Astrocyte (in vitro differentiated cells and primary cell): ENCODE measurements at places on chromosomes 11 and 22.
A peak's percentile ranks its signal among the peaks of the same experiment; 100 is the strongest.

GRCh38 chr11:115247361-115247760 lies 256.9 kb downstream of the CADM1 start:
- peak; percentile 97 for DNase-seq

DNA sequence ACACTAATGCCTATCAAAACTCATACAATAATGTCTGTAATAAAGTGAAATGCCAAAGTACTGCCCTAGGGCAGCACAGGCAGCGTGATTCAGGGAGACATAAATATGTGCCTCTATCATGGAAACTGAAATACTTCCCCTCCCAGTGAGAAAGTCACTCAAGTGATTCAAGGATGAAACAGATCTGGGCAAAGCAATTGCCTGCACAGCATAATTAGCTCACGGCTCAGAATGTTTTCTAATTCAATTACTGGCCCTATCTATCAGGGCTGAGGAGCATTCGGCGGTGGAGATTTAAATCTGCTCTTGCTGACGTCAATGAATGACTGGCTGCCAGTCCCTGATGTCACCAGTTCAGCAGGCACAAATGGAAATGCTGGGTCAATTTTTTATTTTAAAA lies 27.7 kb upstream of the PPP2R1B start:
- DNase-seq = peak; percentile 78

DNA sequence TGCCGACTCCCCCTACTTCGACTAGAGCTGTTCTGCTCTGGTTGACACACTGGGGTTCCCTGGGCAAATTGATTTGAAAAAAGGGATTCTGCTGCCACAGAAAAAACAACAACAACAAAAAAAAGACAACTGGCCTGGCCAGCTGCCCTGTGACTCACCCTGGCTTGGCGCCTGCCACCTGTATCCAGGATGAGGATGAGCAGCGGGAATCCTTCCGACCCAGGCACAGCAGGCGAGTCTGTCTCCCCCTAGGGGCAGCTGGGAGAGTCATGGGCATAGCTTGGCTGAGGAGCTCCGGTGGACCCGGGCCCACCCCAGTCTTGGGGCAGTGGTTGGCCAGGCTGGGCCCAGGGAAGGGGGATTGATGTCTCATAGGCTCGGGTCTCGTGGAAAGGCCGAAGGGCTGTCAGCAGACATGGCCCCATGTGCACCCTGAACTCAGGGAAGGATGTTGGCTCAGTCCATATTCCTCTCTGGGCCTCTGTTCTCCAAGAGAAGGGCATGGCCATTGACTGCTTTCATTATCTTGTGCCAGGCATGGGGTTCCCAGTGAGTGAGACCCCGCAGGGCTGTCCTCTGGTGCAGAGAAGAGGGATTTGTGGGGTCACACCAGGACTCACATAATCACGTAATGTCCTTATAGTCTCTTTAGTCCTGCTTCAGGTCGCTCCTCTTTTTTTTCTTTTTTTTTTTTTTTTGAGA lies 10.4 kb upstream of the SUN2 start:
- DNase-seq = no peak

DNA sequence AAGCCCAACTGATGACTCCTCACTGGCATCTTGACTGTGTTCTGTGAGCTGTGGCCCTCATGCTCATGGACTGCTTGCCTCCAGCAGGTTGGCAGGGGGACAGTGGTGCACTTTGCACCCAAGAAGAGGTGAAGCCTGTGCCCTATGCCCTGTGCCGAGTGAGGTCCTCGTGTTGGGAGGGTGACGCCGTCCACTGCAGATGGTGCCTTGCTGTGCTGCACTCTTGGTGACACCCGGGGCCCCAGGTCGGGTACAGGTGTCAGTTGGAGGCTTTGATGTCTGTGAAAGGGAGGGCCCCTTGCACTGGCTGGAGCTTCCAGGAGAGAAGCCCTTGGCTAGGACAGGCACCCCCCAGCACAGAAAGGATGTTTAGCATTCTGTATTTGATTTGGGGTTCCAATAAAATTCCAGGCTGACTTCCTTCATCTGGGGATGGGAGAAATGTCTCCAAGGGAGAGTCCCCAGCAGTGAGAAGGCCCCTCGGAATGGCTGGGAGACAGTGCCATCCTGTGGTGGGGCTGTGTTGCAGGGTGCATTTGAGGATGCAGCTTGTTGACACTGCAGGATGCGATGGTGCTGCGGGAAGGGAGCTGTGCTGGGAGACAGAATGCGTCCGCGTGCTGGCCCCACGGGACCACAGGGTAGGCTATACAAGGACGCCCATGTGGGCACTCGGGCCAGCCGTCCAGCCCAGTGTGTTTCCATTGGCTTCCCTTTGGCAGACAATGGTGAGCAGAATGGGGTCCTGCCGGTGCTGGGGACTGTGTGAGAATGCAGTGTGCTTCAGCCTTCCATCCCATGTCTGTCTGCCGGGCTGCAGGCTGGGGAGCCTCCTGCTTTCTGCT lies 2.5 kb upstream of the ZDHHC8 start:
- no peak for DNase-seq

DNA sequence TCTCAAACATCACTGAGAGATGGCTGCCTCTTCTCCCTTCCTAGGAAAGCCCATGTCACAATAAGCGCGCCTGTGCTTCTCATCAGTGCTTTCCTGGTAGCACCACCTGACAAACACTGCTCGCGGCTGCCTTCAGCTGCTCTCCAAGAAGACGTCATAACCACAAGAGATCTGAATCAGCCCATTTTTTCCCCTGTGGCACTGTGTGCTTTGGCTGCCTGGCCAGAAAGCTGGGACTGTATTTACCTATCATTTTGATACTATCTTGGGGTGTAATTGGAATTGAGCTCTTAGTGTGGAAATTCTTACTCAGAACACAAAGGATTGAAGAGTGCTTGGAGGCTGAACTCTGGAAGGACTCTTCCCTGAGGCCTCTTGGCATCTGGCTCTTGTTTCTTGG lies 50.3 kb upstream of the EHF start:
- peak; percentile 73 for DNase-seq

GRCh38 chr11:130029137-130029536 lies 26.5 kb upstream of the PRDM10 start:
- DNase-seq = no peak

- peak; percentile 37 for DNase-seq
Measured at GRCh38 chr11:132430429-132431062, 1060.1 kb downstream of the NTM start.

- DNase-seq = peak; percentile 8
Measured at GRCh38 chr11:38252620-38253019, 1654.6 kb upstream of the RAG2 start.

- no peak for DNase-seq
Measured at GRCh38 chr11:36456156-36456555, 53.9 kb downstream of the TRAF6 start.

- no peak for DNase-seq
Measured at GRCh38 chr11:59076876-59077571, 9.1 kb upstream of the GLYATL1B start.

DNA sequence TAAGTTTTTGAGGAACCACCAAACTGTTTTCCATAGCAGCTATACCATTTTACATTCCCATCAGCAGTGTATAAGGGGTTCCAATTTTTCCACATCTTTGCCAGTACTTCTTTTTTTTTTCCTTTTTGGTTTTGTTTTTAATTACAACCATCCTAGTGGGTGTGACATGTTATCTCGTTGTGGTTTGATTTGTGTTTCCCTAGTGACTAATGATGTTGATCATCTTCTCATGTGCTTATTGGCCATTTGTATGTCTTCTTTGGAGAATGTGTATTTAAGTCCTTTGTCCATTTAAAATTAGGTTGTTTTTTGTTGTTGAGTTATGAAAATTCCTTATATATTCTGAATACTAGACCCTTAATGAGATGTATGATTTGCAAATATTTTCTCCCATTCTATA lies 59.3 kb downstream of the STIM1 start:
- DNase-seq = no peak

DNA sequence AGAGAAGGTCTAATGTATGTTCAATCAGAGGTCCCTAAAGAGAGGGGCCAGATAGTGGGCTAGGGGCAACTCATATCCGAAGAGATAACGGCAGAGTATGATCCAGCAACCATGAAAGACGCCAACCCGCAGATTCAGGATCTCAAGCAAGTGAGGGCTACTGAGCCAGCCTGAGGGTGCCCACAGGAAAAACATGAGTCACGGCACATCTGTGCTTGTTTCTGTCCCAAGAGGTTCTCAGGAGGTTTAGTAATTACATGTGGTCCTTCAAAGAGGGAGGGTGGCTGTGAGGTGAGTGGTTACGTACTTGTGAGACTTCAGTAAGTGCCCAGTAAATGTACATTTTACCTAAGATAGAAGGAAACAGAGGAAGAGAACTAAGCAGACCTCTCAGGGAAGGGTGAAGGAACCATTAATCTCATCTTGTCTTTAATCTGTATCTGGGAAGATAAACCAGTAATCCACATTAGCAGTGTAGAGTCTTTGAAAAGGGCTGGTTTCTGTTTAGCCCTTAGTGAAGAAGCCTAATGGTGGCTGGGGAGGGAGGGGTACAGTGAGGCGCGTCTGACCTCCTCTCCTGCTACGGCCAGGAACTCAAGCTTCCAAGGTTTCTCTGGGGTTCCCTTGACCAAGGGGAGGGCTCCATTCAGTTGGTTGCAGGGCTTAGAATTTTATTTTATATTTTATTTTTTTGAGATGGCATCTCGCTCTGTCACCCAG lies 10.2 kb downstream of the SIRT3 start:
- peak; percentile 31 for DNase-seq

DNA sequence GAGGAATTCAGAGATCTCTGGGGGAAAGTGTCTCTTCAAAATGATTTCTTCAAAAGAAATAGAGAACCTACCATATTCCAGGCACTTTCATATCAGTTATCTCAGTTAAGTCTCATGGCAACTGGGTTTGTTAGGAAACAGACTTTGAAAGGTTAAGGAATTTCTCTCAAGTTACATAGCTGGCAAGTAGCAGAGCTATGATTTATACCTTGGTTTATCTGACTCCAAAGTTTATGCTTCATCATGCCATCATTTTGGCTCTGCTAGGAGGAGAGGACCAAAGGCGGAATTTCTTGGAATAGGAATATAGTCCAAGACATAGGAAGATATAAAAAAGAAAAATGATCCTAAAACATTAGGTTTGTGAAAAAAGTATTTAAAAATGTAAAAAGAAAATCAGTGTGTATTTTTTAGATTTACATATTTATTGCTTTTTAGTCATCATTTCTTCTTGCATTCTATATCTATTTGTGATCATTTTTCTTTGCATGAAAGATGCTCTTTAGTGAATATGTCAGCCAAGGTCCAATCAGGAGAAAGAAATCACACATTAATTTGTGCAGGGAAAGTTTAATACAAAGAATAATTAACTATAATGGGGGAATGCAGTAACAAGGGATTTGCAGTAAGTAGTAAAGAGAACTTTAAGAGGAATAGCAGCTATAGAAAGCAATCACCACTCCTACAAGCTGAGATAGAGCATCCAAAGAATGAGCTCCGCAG lies 199.1 kb upstream of the ZBED5 start:
- DNase-seq = no peak

DNA sequence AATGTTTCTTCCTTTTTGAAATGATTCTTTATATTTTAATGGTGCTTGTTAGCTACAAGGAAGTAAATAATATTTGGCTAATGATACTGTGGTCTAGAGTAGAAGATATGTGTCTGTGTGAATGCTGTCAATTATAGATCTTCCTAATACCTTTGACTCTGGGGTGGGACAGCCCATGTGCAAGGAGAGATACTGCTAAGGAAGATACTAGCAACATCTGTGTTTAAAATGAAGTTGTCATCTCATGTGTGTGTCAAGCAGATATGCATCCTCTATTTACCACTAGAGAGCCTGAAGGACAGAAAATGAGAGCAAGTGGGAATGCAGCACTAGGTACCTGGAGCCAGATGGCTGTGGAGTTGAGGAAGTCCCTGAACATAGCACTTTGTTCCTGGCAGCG lies 34.1 kb downstream of the PPME1 start:
- no peak for DNase-seq

DNA sequence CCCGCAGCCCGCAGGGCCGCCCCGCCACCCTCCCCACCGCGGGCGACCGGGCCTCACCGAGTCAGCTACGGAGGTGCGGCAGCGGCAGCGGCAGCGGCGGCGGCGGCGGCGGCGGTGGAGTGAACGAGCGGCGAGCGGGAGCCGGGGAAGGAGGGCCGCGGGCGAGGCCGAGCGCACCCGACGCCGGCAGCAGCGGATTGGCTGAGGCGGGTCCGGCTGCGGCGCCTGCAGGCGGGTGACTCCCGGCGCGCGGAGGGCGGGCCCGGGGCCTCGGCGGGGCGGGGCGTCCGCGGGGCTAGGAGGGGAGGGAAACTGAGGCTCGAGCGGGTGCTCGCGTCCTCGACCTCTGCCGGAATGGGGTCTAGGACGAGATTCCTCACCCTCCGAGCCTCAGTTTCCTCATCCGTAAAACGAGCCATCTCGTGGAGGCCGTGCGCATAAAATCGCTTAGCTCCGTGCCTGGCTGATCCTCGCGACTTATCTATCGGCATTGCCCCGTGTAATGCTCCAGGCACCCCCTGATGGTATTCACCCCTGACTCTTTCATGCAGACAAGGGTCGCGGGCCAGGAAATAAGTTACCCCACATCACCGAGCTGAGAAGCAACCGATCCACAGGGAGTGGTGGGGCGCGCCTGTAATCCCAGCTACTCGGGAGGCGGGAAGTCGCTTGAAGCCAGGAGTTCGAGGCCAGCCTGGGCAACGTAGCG lies at the start of gene CPT1A:
TSS of gene CPT1A (minus strand) at position 199 of the 709 bp plus-strand sequence. CDS start 26,442 bp downstream, outside the sequence.
- DNase-seq = peak; percentile 50

GRCh38 chr11:96012086-96012824 lies 88.3 kb upstream of the MTMR2 start:
- peak; percentile 81 for DNase-seq

- DNase-seq = no peak
Measured at GRCh38 chr22:26404851-26405421, 24.1 kb upstream of the ASPHD2 start.

DNA sequence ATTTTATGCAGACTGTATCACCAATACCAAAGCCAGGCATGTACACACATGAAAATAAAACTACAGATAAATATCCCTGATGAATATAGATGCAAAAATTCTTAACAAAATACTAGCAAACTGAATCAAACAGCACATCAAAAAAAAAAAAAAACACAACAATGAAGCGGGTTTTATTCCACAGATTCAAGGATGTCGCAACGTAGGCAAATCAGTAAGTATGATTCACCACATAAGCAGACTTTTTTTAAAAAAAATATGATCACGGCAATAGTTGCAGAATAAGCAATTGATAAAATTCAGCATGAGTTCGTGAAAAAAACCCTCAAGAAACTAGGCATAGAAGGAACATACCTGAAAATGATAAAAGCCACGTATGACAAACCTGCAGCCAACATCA lies 21.3 kb downstream of the OR51F1 start:
- no peak for DNase-seq

DNA sequence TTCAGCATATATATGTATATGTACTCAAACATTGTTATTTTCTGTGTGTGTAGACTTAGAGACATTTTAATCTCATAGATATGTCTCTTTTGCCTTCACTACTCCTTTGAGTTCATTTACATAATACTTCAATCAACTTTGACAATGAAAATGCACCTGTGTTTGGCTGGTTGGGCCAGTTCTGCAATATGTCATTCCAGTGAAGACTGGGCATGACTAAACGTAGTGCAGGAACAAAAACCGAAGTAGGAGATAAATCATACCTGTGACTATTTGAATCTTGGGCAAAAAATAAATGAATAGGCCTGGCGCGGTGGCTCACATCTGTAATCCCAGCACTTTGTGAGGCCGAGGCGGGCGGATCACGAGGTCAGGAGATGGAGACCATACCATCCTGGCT lies 640.0 kb upstream of the ANO3 start:
- DNase-seq = no peak

- no peak for DNase-seq
Measured at GRCh38 chr11:94455861-94456260, 37.8 kb downstream of the MRE11 start.

GRCh38 chr11:122189229-122189628 lies 73.2 kb upstream of the BLID start:
- DNase-seq = peak; percentile 99
